Stimulated activated CD8-positive, alpha-beta memory T cell treated with anti-CD3 and anti-CD28 coated beads, Interleukin-4, amount 100 ng/mL, for 1 hour (primary cell): ENCODE measurements at places on chromosomes 5 and 9.
A peak's percentile ranks its signal among the peaks of the same experiment; 100 is the strongest.

DNA sequence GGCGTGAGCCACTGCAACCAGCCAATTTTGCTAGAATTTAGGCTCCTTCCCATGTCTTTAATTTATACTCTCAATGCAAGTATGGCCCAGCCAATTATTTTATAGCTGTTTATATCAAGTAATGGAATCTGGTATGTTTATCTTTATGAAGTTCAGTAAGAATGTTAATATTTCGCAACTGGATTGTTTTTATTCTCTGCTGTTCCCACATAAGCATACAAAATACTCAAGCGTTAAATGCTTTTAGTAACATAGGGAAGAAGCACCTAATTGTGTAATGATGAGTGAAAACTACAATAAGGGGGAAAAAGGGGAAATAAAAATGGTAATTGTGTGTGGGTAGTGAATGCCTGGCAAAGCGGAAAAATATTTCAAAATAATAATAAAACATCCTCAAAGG, 21.3 kb downstream of the PWWP2A start:
- no peak for DNase-seq

- DNase-seq, result no peak
Measured at GRCh38 chr5:102561894-102562760, 63.3 kb upstream of the SLCO6A1 start.

GRCh38 chr9:95780751-95781150, 94.7 kb upstream of the ERCC6L2 start:
- DNase-seq, result no peak

GRCh38 chr5:10768328-10768899, 7.4 kb upstream of the DAP start:
- no peak for DNase-seq

DNA sequence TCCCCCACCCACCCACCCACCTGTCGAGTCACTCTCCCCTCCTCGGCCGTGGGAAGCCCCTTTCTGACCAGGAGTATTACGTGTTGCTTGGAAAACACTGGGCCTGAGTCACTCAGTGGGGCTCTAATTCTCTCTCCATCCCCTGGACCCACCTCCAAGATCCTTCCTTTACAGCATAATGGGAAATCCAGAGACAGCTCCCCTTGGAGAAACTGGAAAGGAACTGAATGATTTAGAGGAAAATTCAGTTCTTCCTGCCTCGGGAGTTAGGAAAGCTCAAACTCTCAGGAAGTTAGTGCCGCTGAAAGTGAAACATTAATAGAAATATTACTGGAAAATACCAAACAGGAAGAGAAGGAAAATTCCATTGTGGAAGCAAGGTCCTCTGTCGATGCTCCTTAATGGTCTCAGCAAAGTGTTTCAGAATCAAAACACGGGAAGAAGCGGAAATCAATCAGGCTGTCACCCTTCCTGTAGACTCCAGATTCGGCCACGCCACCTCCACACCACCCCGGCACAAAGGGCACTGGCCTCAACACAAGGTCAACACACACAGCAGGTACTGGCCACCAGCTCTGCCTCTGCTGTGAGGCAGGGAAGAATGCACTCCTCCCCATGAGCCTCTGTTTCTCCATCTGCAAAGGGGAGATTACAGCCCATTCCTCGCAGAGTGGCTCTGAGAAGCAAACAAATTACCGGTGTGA, 9.6 kb downstream of the SHB start:
- no peak for DNase-seq

- DNase-seq, result peak; percentile 18
Measured at GRCh38 chr5:179763215-179763945, 30.4 kb upstream of the LTC4S start.

DNA sequence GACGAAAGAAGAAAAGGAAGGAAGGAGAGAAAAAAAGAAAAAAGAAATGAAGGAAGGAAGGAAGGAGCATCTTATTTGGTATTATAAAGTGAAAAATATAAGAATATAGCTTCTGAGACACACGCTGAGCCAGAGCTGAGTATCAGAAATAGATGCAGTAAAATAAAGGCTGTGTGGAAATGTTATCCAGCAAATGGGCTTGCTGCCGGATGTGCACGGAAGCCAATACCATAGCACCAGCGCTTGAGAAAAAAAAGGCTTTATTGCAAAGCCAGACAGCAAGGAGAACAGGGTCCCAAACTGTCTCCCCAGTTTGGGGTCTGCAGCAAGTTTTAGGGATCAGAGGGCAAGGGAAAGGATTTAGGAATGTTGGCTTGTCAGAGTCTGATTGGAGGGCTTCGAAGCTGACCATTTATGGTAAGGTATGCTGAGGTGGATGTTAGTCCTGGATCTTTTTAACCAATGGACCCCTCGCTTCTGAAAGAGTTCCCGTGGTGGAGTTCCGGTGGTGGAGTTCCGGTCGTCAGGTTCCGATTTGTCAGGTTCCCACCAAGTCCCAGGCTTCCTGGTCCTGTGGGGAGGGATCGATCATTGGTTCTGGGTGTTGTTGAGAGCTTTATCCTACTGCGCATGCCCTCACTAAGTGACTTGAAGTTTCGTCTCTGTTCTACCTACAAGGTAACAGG, 70.4 kb downstream of the SFXN1 start:
- no peak for DNase-seq

- DNase-seq, result no peak
Measured at GRCh38 chr5:3357291-3357690, 238.3 kb upstream of the IRX1 start.

DNA sequence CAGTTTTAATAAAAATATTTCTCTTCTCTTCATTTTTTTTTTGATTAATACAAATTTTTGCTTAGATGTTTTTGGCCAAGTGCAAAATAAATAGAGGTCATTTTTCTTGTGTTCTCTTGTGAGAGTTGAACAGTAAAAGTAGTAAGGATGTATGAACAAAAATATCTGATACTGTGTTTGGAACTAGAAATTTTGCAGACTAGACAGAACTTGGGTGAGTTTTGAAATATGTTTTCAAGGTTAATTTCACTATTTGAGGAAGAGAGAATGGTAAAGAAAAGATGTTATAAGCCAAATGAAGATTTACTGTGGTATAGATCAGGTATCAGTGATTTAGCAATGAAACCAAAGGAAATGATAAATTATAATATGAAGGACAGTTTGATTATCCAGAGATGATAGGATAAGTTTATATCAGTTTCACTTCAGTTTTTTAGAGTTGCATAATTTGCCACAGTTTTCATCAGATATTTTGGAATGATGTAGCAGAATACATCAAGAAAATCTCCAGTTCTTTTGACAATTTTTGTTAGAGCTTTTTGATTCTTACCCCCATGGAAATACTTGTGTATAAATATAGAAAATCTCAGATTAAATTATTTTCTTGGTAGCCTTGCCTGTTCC, 147.9 kb upstream of the VCAN start:
- DNase-seq, result no peak

DNA sequence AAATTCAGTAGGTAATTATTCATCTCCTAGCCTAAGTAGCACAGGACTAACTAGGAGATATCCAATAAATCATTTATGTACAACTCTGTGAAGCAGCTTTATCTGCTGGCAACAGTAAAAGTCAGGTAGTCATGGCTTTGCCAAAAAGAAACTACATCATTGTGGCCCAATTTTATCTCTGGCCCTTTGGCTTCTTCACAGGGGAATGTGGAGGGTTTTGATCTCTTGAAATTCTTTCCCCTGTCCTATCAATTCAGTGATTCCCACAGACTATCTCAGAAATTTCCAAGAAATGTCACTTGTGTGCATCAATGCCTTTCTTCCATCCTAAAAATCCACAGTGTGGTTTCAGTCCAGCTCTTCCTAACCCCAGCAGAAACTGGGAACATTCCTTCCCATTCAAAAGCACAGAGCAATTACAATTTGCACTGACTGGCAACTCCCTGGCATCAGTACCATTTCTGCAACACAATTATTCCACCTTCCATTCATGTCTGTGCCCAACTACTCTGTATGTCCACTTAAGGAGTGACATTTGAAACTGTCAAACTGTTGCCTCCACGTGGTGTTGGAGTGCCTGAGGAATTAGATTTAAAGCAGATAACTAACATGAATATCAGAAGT, 6.6 kb downstream of the CDC14B start:
- DNase-seq, result no peak

DNA sequence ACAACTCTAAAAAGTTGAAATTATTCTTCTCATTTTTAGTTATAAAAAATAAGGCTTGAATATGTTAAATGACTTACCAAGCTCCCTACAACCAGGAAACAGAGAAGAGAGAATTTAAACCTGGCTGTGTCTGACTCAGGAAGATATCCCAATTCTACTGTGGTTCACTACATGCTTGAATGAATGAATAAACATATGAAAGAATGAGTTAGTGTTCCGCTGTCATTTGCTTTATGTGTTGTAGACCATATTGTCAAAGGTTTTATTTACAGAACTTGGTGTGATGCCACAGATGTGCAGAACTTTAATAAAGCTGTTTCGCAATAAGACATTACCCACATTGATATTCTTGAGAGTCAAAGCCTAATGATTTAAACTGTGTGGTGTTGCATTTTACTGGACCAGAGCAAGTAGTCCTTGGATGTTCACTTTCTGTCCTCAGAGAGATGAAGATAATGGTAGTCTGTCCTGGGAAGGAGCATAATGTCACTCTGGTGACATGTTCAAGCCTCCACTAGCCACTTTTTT, 313.2 kb downstream of the TRIM32 start:
- no peak for DNase-seq

DNA sequence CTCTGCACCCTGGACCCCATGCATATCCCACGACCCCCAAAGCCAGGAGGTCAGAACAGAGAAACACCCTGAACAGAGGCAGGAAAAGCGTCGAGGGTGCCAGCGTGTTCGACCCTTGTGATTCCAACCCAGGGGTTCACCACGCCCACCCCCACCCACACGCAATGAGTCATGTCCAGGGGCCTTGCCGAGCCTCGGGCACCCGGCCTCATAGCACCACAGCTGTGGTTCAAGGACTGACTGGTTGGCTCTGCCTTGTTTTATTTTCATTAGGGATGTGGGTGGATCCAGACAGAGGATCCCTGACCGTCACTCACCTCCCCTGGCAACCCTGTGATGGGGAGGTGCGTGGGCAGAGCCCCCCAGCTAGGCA, 9.5 kb upstream of the QSOX2 start:
- no peak for DNase-seq

DNA sequence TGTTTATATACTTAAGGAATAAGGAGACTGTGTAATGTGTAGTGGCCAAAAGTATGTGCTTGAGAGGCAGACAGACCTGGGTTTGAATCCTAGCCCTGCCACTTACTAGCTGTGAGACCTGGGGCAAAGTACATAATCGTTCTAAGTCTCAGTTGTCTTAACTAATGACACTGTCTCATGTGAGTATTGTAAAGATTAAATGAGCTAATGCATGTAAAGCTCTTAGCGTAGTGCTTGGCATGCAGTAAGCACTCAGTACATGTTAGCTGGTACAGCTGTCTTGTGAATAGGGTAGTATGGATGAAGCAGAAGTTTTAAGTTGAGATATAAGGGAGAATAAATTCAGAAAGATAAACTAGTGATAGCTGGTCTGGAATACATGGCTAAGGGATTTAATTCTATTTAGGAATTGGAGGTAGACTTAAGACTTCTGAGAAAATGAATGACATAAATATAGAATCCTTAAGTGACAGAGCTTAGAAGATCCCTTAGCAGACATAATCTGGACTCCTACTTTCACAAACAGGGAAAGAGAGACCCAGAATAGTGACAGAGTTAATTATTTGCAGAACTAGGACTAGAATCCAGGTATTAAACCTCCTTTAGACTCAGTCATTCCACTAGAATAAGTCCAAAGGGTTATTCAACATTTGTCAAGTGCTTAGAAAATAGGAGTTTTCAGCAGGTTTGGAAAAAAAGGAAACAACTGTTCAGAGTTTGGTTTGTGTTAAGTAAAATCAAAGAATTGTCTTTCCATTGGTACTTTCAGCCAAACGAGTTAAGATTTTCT, 13.1 kb downstream of the GPR21 start:
- DNase-seq, result no peak

DNA sequence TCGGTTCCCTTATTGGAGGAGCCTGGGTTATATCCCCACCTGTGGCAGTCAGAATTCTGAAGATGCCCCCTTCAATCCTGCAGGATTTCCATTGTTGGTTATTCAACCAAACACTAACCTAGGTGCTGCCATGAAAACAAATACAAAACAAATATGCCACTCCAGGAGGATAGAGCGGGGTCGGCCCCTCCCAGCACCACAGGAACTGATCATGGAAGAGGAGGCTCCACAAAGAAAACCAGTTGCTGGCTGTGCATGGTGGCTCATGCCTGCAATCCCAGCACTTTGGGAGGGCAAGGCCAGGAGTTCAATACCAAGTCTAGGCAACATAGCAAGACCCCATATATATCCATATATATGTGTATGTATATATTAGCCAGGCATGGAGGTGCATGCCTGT, 13.2 kb upstream of the ADGRD2 start:
- DNase-seq, result no peak

DNA sequence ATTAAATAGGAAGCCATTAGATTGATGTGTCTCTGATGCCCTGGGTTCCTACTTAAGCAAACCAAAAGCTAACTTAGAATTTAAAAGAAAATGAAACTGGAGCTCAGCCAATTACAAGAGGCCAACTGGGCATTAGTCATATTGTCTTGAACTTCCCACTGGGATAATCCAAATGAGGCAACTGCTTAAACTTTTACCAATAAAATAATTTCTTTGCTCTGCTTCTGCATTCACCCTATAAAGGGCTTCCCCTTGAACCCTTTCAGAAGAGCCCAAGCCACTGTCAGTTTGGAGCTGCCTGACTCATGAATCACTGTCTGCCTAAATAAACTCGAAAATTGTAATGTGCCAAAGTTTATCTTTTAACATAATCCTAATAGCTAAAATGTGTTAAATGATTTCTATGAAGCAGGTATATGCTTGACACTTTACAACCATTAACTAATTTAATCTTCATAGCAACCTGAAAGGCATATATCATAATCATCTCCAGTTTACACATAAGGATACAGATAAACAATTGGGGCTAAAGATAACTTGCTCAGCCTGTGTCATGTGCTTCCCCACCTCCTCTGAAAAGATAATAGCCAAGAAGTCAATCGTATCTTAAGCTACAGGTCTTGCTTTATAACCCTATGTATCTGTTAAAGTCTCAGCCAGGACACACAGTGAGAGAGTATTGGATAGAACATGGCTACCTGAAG, 11.5 kb downstream of the GPR150 start:
- DNase-seq, result no peak

GRCh38 chr9:129567842-129568559, 52.9 kb downstream of the C9orf50 start:
- DNase-seq, result no peak
